ENCODE measurements at places on chromosomes 16 and 17.

GRCh38 chr16:35147556-35148504 lies 1688.4 kb downstream of the TP53TG3F start:
- DNase-seq: no peak

DNA sequence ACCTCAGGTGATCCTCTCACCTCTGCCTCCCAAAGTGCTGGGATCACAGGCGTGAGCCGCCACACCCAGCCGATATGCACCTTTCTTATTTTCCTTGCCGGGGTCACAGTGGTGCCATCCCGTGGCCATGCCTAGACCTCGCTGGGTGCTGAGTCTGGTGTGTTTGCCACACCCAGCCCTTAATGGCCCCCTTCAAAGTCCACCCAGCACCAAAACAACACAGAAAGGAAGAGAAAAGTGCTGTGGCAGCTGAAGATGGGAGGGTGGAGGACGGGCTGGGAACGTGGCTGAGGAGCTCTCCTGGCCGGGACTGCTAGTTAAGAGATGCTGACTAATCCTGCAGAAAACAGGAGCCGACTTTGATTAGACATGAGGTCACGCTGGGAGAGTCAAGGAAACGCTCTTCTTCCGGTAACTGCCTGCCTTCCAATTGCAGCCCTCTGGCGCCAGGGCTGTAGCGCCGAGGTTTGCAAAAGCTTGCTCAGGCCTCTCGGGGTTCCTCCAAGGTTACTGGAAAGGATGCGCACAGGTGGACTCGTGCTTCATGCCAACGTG lies 10.9 kb downstream of the SLC43A2 start:
- DNase-seq: no peak

GRCh38 chr17:1078831-1079561 lies 82.1 kb downstream of the TIMM22 start:
- DNase-seq: no peak

DNA sequence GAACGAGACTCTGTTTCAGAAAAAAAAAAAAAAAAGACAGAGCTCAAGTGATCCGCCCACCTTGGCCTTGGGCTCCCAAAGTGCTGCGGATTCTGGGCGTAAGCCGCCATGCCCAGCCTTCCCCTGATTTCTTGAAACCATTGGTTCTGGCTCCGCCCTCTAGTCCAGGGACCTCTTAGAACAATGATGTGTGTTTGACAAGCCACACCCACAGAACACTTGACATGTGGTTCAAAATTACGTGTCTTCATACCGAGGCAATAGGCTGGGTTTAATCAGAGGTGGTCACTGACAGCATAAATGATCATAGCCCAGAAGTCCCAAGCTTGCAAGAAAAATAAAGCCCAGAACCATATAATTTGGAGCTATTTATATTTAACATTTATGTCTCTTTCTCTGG lies 23.0 kb downstream of the KNOP1 start:
- no peak for DNase-seq

DNA sequence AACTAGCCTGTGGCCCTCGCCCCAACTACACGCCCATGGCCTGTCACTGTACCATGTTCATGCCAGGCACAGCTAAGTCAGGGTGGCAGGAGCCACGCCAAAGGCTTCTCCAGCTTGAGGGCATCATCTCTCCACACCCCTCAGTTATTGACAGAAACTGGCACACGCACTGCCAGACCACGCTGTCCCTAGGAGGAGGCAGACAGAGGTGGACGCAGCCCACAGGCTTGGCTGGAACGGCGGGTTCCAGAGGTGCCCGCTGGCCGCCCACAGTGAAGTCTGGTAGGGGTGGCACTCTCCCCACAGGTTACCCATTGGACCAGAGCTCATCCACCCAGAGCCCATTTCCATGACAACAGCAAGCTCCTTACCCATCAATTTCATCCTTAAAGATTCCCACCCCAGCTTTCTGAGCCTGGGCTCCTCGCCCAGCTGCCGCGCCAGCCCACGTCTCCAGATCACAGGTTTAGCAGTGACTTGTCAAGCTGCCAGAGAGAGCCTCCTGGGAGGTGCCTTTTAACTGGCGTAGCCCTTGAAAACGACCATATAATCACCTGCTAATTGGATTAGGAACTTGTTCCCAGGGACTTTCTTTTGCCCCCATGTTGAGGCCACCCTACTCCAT lies 27.9 kb downstream of the RPRML start:
- no peak for DNase-seq

DNA sequence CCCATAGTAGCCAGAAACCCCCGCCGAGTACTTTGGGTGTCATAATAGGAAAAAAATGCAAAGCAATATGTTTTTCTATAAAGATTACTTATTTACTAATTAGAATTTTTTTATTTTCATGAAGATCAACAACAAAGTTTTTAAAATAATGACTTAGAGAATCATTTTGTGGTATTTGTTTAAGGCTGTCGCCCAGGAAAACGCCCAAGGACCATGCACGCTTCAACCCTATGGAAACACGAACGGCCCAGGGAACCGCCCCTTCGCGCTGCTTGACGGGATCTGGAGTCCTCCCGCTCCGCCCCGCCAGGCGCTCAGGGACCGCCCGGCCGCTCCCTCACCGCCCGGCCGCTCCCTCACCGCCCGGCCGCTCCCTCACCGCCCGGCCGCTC lies 408 bp upstream of the KPNA2 start:
- peak; percentile 94 for DNase-seq

- no peak for DNase-seq
Measured at GRCh38 chr16:73505577-73505976, 457.6 kb upstream of the ZFHX3 start.

DNA sequence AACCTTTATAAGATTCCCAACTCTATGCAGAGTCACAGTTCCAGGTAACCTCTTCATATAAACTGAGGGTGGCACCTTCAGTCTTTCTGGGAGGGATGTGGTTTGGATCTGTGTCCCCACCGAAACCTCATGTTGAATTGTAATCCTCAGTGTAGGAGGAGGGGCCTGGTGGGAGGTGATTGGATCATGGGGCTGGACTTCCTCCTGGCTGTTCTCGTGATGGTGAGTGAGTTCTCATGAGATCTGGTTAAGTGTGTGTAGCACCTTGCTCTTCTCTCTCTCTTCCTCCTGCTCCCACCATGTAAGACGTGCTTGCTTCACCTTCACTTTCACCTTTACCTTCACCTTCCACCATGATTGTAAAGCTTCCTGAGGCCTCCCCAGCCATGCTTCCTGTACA lies 30.5 kb downstream of the HS3ST2 start:
- no peak for DNase-seq

- no peak for DNase-seq
Measured at GRCh38 chr17:32152130-32152529, 9.8 kb downstream of the RHOT1 start.

DNA sequence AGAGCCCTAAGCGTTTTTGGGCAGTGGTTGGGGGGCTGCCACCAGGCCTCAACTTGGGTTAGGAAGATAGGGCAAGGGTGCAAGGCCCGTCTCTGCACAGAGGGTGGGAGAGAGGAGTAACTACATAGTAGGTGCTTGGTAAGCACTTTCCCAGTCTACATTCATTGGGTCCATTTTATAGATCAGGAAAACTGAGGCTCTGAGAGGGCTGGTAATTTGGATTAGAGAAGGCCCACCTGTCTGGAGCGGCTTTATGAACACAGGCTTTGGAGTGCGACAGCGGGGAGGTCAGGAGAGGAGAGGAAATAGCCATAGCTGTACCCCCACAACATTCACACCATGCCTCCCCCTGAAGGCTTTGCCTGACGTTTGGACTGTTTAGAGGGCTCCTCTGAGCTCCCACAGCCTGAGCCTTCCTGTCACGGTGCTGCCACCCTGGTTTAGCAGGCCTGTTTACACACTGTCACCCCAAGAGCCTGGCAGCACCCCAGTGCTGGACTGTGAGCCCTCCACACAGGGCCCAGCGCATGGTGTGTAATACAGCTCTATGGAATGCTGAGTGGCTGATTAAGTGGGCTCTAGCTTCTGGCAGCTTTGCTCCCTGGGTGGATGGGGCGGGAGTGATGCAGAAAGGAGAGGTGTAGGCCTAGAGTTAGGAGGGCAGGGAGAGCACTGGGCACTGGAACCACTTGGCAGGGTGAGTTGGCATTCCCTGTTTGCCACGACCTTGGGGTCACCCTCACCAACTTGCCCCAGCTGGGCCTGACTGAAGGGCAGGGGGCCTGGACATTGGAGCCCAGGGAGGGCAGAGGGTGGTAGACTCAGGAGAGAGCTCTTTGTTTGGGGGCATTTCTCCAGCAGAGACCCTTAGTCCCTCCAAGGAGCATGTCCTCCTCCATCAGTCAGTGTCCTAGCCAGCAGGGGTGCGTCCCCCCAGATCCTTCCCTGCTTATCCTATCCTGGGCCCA lies 73.7 kb downstream of the RAI1 start:
- DNase-seq: no peak

DNA sequence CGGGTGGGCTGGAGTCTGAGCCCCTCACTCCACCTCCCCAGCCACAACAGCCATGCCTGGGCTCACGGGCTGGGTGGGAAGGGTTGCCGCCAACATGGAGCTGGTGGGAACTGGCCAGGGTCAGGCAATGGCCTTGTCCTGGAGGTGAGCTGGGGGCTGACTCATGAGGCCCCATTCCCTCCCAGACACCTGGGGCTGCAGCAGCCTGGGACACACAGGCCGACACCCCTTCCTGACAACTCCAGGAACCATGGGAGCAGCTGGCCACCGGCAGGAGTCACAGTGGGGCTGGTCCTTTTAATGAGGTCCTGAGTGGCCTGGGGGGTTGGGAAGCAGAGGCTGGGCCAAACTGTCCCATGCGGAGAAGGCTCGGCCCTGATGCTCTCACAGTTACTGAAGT lies 12.2 kb downstream of the DBNDD1 start:
- DNase-seq: no peak

DNA sequence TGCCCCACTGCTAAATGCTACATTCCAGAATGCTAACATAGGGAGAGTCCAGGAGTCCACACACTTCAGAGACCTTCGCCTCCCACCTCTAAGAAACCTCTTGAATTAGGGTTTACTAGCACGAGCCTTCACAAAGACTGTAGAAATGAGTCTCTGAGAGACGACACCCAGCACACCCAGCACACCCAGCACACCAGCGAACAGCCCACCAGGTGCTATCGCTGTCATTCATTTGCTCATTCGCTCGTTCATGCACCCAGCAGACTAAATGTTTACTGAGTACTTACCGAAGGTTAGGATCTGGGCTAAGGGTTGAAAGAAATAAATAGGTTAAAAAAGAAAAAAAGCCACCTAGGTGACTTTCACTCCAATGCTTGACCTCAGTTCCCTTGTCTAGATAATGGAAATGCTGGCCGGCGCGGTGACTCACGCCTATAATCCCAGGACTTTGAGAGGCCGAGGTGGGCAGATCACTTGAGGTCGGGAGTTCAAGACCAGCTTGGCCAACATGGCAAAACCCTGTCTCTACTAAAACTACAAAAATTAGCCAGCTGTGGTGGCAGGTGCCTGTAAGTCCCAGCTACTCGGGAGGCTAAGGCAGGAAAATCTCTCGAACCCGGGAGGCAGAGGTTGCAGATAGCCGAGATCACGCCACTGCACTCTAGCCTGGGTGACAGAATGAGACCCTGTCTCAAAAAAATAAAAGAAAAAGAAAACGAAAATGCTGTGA lies 100.8 kb downstream of the ADCY9 start:
- peak; percentile 46 for DNase-seq

DNA sequence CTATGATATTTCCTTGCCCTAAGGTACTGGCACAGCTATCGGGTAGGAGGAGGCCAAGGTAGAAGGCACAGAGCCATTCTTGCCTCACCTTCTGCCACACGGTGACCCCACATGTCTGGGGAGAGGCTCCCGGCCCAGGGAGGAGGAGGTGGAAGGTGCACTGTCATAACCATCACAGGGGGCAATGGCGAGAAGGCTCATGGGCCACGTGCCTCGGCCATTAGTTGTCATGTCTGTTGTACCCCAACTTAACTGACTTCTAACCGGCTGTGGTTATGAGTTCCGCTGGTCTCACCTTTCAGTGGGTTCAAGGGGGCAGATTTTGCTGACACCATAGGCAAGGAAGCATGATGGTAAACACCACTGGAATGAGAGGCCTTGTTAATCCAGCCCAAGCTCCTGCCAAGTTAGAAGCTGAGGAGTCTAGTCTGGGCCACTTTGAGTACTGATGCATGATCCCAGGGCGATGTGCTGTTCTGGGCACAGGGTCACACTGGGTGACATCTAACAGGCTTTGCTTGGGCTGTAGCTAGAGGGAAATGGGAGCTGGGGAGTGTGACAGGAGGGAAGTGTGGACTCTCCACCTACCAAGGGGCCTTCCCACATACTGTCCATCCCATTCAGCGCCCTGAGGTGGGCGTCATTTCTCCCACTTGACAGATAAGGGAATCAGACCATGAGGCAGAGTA lies 39.6 kb downstream of the HLF start:
- peak; percentile 30 for DNase-seq

GRCh38 chr17:47879028-47879585 lies 16.9 kb upstream of the SP2 start:
- no peak for DNase-seq

- DNase-seq: no peak
Measured at GRCh38 chr17:65166787-65167186, 29.6 kb downstream of the RGS9 start.

- DNase-seq: no peak
Measured at GRCh38 chr16:68299571-68300453, 10.9 kb downstream of the SLC7A6OS start.

Data from HCEC 1CT (cell line).